Upper lobe of left lung (tissue), 6 donors: ENCODE measurements at places on chromosomes 12 and 14. TPM values are rescaled to one million over a fixed set of nuclear protein-coding genes. Genes with fewer than 3 reads are reported as not detected.
A peak's percentile ranks its signal among the peaks of the same experiment; 100 is the strongest.

- no peak for DNase-seq
Observed at GRCh38 chr14:69079747-69080146, 73.2 kb downstream of the DCAF5 start.

GRCh38 chr14:98932431-98933325 lies 339.3 kb downstream of the BCL11B start:
- no peak for DNase-seq

LHX5 gene
- not detected for total RNA-seq

C12orf60 gene
- total RNA-seq: 0.94 TPM

DNA sequence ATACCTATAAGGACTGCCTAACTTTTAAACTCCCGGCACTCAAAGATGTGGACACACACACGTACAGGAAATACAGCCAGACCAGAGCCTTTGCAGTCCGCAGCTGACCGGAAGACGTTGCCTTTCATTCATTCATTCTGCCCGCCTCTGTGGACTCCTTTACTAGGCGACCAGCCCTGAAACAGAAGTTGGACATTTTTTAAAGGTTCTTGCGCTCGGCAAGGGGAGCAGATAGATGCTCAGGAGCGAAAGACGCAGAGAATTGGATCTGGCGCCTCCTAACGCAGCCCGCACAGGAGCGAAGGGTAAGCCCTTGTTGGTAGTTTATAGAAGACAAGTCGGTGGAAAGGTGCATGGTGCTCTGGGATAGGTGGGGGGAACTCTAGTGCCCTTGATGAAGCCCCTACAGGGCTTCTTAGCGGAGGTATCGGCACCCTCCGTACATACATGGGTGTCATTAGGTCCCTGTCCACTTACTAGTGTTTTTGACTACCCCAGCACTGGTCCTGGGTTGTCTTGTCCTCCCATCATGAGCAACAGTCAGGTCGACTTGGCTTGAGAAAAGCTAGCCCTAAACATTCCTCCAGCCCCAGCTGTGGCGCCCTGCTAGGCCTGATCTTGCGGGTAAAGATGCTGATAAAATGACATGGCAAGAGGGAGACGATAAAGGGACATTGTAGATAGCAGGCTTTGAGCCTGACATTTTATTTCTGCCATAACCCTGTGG lies at the start of gene KDM2B:
KDM2B (minus strand) TSS at position 65 of the 727 bp plus-strand sequence. CDS start 112 bp downstream, outside the sequence.
- peak; percentile 57 for DNase-seq

GRCh38 chr12:118633071-118633470 lies 256.7 kb downstream of the SUDS3 start:
- no peak for DNase-seq

- peak; percentile 24 for DNase-seq
Observed at GRCh38 chr12:26878661-26879119, 45.7 kb upstream of the ITPR2 start.

ERC1 gene
- total RNA-seq: 44.9 TPM

ERBB3 gene
- total RNA-seq: 91.1 TPM

GRCh38 chr12:119374635-119375034 lies 40.1 kb downstream of the CCDC60 start:
- DNase-seq: no peak

DNA sequence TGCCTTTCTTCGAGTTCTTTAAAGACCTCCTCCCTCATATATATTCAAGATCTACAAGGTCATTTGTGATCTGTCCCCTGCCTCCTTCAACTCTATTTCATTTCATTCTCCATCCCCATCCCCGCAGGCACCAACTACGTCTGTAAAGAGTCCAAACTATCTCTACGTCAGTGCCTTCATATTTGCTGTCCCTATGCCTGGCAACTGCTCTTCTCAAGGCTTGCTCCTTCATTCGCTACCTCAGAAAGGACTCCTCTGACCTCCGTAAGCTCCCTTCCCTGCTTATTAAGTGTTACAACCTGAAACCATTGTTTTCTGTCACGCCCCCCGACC lies 650 bp downstream of the LLPH start:
- DNase-seq: no peak

DNA sequence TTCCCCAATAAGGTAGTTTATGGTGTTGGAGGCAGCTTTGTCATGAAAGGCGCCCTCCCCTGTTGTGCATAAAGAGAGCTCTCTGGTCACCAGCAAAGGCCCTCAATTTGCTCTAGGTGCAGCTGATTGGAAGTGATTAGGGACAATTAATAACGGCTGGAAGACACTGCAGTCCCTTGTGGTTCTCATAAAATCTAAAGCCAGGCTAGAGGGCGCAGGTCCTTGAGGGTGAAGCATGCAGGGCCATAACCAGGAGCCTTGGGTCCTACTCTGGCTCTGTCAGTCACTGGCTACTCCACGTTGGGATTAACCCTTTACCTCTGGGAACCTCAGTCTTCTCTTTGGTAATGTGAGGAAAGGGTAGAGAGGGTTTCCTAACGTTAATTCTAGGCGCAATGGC lies 1.9 kb downstream of the DAAM1 start:
- no peak for DNase-seq

GRCh38 chr12:97308576-97309198 lies 153.9 kb upstream of the RMST start:
- no peak for DNase-seq

DNA sequence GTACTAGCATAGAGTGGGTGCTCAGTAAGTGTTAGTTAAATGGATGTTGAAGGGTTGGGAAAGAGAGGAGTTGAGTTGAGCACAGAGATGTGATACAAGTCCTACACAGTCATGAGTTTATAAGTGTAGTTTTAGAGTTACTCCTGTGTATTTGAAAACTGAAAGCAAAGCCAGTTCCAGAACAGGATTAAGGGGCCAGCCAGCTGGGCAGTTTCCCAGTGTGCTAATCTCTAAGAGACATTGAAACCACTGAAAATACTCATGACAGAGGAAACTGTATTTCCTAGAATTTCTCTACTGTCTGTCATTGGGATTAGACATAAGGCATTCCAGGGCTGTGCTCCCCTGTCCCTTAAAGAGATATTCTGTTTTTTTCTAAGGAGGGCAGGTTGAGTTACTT lies 101.0 kb downstream of the DERA start:
- DNase-seq: no peak

- DNase-seq: no peak
Observed at GRCh38 chr12:122336015-122336946, 70.0 kb upstream of the VPS33A start.

SSTR1 gene
- 2.8 TPM for total RNA-seq

GRCh38 chr14:104731320-104732294 lies 7.6 kb downstream of the ADSS1 start:
- no peak for DNase-seq

DNA sequence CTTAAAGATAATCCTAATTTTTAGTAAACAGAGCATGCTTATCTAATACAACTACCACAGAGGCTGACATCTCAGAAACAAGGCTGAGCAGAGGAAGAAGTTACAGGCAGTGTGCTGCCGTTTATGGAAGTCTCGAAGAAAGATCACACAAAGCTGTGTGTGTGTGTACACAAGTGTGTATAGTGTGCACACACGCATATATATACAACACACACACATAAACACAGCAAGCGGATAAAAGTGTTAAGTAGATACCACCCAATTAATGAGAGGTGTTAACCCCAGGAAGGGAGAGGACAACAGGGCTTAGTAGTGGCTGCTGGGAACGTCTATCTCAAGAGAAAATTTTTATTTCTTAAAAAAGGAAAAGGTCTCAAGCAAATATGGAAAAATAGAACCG lies 15.3 kb downstream of the CCDC88C start:
- no peak for DNase-seq

GRCh38 chr12:19095756-19096480 lies 33.6 kb upstream of the PLEKHA5 start:
- no peak for DNase-seq

TMEM132C gene
- 0.20 TPM for total RNA-seq

GRCh38 chr14:44029933-44030332 lies 477.1 kb downstream of the FSCB start:
- DNase-seq: no peak

- DNase-seq: no peak
Observed at GRCh38 chr12:93808169-93808899, 131.2 kb downstream of the CRADD start.

GRCh38 chr14:65485516-65485915 lies 73.0 kb downstream of the FUT8 start:
- no peak for DNase-seq

- DNase-seq: no peak
Observed at GRCh38 chr12:119692997-119693396, 25.1 kb downstream of the PRKAB1 start.

DNA sequence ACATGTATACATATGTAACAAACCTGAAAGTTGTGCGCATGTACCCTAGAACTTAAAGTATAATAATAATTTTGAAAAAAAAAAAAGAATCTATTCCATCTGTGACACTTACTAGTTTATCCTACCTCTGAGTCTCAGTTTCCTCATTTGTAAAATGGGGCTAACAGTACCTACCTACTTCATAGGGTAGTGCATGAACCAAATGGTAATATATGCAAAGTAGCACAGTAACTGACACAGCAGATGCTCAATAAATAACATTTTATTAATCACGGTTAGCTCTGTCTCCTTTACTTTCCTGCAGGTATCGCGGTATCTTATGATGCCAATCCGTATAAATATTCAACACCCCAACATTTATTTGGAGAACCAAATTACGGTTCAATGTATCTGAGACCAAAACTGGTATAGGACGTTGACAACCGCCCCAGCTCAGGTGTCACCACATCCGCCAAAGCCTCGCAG lies 703 bp downstream of the TMED10 start:
- no peak for DNase-seq

GRCh38 chr14:51008446-51008845 lies 64.2 kb upstream of the PYGL start:
- DNase-seq: no peak

- DNase-seq: peak; percentile 41
Observed at GRCh38 chr12:113413488-113413939, 8.7 kb upstream of the SDSL start.

NPFF gene
- not detected for total RNA-seq

BCDIN3D gene
- total RNA-seq: 4.8 TPM

SH2B3 gene
- 61.7 TPM for total RNA-seq

PLEKHH1 gene
- total RNA-seq: 4.0 TPM

- no peak for DNase-seq
Observed at GRCh38 chr12:81988362-81988761, 229.2 kb upstream of the PPFIA2 start.

ARMH4 gene
- 2.4 TPM for total RNA-seq

- DNase-seq: peak; percentile 95
Observed at GRCh38 chr12:111766608-111767361, at the start of gene ALDH2. Gene ALDH2, plus strand, starts transcription at chr12:111766933. Its CDS starts 50 bp downstream, at chr12:111766983.

DNA sequence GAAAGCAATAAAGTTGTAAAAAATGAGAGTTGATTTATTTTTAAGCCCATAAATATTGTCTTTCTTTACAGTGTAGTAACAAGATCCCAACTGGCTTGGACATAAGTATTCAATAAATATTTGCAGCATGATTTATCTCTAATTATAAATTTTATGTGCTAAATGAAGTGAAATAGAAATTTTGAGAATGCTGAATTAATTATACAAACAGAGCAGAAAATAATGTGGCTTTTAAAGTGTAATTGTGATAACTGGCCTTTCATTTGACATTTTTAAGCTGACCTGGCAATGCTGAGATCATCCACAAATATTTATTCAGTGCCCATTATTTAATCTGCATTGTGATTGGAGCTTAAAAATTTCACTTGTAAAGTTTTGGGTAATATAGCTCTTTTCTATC lies 201.6 kb upstream of the NAV3 start:
- DNase-seq: no peak
